LHCN-M2 (cell line): ENCODE measurements at places on chromosomes 7 and 10. TPM values are rescaled to one million over a fixed set of nuclear protein-coding genes. Genes with fewer than 3 reads are reported as not detected.
A peak's percentile ranks its signal among the peaks of the same experiment; 100 is the strongest.

The TDRD1 gene
- total RNA-seq: 0.06 TPM in 1 of 2 replicates, not detected in the other

DNA sequence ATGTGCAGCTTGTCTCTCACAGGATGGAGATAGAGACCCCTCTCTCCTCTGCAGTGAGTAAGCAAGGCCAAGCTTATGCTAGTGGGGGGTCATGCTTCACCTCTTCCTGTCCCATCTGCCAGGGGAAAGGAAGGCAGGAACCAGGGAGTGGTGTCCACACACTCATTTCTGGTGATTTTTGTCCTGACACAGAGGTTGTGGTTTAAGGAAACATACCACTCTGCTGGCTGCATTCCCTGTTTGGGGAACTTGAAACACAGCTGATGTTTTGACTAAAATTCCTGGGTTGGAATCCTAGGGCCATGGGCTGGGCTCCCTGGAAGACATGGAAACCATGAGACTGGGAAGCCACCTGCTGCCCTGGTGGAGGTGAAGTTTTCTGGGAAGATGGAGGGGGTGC, 21.4 kb downstream of the C10orf120 start:
- peak; percentile 73 for DNase-seq

The CLRN3 gene
- not detected in 2 replicates for total RNA-seq

DNA sequence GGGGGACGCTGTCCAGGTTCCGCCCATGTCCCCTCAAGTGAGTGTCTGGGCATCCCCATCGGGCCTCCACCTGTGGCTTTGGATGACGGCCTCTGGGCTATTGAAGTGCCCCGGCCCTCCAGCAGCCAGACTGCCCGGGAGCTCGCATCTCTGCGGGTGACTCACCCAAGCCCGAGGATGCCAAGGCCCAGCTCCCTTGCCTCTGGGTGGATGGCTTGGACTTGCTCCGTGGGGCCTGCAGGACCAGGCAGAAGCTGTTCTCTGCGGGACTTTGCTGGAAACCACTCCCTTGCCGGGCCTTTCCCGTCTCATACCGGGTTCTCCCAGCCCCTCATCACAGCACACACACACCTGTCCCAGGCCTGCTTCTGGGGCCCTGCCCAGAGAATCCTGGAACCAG, 22.4 kb downstream of the DPYSL4 start:
- no peak for DNase-seq

The STMP1 gene
- total RNA-seq: 21.6 and 26.7 TPM in 2 replicates

DNA sequence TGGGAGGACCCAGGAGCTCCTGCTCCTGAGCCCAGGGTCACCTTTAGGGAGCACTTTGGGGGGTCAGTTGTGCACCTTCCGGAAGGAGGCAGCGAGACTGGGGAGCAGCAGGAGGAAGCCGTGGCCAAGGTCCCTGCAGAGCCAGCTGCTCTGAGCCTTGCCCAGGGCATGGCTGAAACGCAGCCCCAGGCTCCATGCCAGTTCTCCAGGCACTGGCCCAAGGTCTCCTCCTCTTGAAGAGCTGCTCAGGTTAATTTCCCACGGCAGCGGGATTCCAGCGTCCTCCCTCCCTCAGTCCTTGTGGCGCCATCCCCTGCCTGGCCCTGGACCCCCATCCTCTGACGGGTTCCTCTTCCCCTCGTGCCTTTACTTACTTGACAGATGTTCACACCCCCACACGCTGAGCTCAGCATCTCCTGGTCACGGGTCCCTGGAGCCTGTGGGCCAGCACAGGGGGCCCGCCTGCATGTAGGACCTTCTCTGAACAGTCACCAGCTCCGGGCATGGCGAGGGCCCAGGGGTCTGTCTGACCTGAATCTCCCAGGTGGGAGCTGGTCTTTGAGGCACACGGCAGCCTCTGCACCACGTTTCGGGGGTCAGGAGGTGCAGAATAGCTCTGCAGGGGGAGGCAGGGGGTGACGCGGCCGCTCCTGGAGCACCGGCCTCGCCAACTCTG, 16.7 kb upstream of the CFAP46 start:
- no peak for DNase-seq

The CCDC172 gene
- total RNA-seq: not detected in 2 replicates

DNA sequence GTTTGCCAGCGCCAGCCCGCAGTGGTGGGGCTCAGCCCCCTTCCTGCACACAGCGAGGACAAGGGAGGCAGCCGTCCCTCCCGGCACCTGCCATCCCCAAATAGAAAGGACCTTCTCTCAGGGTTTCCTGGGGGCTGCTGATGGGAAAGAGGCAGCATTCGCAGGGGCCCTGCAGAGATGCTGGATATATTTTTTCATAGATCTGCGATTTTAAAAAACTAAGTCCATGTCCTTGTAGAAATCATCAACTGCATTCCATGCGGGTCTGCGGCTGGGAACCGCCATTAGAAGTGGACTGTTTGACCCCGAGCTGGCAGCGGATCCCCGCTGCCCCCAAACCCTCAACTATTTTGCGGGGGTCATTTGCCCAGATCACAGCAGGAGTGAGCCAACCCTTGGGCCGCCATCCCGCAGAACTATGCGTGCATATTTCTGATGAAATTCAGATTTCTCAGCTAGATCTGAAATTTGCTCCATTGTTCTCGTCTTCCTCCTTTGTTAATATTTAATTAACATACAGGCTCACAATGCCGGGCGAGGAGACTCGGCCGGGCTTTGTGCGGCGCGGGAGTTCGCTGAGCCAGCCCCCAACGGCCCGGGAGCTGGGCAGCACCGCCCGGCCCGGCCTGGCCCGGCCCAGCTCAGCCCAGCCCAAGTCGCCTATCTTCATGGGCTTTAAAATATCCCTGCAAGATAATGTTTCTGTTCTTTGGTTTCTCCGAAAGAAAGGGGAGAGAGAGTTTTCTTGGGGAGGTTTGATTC, 2.0 kb downstream of the EN2 start:
- no peak for DNase-seq

GRCh38 chr10:43820663-43821062, 172.0 kb upstream of the ZNF32 start:
- DNase-seq: no peak

DNA sequence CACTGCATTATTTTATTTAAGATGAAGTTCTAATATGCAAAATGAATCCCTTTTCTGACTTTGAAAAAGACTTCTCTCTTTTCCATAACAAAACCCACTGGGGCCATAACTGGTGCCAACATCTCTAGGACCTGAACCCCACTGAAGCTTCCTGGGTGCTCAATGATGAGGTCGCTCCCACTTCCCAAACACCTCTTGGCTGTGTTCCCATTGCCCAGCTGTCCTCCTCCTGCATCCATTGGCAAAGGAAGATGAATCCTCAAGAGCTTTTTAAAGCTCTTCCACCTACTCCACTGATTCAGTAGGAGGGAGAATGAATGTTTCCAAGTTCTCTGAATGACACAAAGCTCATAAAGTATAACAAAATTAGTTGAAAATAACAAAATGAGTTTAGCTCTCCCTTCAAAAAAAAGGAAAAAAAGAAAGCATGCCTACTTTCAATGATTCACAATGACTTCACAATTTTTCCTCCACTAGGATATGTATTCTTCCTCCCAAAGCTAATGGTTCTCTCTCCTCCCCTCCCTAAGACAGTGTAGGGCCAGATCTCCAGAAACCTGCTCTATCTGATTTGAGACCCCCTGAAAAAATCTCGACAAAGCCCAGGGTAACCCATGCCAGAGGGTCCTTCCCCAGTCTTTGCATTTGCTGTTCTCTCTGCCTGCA, 64.8 kb downstream of the SORBS1 start:
- DNase-seq: peak; percentile 29

DNA sequence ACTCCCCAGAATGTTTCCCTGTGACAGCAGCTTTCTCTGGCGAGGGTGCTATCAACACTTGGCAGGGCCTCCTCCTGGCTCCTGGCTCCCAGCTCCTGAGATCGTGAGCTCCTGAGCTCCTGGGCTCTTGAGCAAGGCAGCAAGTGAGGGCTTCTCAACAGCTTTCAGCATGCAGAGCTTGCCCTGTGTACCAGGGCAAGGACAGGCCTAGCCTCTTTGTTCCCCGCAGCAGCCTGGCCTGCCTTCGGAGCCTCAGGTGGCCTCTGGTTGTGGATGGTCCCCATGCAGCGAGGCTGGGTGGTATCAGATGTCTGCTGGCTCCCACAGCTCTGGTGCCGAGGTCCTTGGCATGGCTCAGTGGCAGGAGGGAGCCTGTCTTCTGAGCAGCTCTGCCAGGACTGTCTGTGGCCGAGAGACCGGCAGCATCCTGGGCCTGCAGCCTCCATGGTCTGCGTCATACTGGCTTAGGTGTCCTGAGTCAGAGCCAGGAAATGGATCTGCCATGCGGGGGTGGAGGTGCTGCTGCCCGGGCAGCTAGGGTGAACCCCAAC, 44.2 kb downstream of the ZMIZ1 start:
- peak; percentile 85 for DNase-seq

The MBL2 gene
- not detected in 2 replicates for total RNA-seq

DNA sequence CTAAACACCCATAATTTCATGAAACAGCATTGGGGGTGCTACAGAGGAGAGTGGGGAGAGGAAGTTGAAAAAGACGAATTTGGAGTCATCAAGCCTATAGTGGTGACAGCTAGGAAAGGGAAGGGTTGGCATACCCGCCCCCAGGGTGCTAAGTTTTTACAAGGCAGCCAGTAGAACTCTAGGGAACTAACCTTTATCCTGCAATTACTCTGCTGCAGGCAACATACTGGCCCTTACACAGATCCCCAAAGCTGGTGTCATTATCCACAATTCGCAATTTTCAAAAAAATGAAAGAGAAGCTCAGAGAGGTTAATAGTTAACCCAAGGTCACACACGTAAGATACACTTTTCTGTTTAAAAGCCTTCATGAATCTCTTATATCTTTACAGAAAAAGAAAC, 14.2 kb upstream of the SLC35B4 start:
- DNase-seq: no peak

DNA sequence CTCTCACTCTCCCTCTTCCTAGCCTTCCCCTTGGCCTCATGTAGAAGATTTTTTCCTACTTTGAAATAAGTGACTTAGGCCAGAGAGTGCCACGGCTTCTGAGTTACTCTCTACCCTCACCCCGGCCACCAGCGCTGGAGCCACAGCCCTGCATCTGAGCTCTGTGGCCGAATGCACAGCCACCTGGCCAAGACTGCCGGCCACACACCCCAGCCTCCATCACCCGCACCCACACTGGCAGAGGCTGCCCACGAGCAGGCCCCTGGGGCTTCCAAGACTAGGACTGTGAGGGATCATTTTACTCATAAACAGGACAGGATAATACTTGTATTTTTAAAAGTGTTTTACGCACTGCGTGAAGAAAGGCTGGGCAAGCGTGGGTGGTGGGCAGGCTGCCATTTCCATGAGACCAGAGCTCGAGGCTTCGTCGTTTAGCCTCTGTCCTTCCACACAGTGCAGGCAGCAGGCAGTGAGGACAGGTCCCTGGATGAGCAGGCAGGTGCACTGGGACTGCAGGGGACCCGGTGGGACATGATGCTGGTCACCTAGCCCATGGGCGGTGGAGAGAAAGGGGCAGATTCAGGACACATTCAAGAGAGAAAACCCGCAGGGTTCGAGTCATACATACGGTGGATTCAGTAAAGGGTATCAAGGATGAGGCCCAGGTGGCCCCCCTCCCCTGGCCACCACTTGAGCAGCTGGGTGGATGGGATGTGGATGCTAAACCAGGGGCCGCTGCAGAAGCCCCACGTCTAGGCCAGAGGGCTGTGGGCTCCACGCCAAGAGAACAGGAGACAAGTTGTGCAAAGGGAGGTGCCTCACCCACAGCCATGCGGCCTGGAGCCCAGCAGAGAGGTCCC, 35.5 kb upstream of the RNF32 start:
- no peak for DNase-seq

DNA sequence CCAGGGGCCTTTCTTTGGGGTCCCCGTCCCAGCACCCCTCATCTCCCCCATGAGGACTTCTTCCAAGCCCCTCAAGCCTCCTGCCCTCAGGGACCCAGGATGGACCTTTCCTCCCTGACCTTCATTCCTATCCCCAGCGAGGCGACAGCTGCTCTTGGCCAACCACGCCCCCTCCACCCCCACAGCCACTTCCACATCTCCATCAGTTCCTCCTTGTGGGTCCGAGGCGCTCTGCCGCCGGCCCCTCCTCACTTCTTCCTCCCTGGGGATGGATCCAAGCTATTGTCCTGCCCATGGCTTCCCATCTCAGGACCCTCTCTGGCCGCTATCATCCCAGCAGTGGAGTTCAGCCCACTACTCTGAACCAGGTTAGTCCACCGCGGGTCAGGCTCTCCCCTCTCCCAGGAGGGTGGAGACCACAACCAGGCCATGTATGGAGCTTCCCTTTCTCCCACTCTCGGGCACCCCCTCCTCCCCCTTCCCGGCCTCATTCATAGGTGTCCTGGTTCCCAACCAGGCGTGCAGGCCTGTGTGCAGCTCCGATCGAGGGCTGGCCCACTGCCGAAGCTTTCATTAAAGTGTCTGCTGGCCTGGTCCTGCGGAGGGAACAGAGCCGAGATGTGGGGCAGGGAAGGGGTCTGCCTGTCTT, 1.7 kb upstream of the SH2B2 start:
- DNase-seq: peak; percentile 56

The FANK1 gene
- total RNA-seq: 2.2 and 2.3 TPM in 2 replicates

- no peak for DNase-seq
These were observed 168.6 kb downstream of the MLLT10 start for GRCh38 chr10:21702633-21703111.

DNA sequence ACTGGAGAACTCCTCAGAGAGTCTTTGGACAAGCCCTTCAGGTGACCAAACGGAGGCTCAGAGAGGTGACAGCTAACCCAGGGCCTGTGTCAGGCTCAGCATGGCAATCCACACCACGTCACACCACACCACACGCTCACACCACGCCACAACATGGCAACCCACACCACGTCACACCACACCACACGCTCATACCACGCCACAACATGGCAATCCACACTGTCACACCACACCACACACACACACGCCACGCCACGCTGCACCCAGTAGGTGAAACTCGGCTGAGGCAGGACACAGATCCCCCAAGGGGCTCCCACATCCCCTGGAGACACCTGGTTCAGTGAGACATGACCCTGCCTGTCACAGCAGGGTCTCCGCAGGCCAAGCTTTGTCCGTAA, 107.3 kb downstream of the PDGFA start:
- DNase-seq: no peak

The NRBF2 gene
- 17.4 and 22.1 TPM in 2 replicates for total RNA-seq

DNA sequence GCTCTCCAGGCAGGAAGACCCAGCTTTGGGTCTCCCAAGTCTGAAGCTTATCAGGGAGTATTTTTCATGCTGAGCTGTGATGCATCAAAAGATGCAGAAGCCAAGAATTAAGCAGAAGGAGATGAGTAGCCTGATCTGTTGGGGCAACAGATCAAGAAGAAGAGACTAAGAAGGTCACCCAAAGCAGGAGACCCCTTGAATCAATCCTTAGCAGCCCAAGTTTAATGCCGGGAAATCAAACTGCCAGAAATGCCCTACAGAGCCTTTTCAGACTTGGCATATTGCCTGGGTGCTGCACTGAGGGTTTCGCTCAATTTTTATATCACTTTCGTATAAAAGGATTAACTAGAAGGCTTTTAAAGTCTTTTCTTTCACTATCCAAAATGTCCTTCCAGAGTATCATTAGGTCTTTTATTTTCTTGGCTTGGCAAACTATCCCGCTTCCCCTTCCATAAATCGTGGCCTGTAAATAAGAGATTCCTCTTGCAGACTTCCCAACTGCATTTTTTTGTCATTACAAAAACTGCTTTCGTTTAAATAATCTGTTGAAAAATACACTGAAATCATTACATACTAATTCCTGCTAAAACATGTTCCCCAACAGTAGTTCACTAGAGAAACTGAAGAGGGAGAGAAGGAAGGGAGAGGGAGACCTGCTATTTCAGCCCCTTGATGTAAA, 49.0 kb upstream of the STK17A start:
- DNase-seq: no peak
